ENCODE measurements at places on chromosomes 2 and 18. TPM values are rescaled to one million over a fixed set of nuclear protein-coding genes. Genes with fewer than 3 reads are reported as not detected.

GRCh38 chr2:109209412-109209811 is 80.4 kb downstream of the SH3RF3 start:
- no peak for DNase-seq

DNA sequence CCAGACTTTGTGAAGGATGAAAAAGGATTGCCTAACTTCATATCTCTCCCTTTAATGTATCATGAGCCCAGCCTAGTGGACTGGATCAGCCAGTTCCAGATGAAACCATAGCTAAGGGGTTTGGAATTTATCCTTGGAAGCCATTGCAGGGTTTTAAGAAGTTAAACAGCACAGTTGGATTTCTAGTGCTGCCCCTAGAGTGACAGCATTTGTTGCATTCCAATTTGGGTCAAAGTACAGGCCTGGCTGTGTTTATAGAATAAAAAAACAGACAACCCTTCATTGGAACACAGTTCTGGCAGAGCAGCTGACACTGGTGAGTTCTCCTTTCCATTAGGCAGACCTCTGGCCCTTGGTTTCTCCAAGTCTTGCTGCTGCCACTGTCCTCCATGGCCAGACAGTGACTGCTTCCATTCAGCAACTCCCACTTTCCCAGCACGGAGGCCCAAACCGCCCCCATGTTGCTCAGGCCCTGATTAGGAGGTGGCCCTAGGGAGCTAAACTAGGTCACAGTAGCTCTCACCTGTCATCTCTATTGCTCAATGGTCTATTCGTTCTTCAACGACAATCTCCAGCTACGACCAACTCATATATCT is 8.0 kb downstream of the GPR39 start:
- no peak for DNase-seq

DNA sequence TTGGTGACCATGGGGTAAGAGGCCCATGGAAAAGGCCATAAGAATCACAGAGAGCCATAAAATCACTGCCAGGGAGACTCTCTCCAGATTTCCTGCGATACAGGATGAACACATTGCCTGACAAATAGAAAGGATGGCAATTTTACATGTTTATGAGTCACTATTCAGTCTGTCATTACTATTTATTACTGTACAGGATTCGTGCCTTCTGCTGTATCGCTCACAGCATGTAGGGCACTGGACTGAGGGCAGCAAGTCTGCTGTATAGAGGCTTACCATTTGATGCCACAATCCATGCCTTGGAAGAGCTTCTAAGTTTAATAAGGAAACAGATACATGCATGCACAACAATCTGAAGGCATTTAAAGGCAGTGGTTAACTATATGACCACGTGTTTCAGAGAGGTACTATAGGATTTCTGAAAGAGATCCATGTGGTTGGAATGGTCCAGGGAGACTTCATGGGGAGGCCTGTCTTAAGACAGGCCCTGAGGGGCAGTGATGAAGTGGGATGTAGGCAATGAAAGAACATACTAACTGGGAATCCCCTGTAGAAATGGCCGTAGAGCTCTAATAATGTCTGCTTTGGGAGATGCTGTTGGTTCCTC is 702.4 kb upstream of the RAB6C start:
- DNase-seq = no peak

DNA sequence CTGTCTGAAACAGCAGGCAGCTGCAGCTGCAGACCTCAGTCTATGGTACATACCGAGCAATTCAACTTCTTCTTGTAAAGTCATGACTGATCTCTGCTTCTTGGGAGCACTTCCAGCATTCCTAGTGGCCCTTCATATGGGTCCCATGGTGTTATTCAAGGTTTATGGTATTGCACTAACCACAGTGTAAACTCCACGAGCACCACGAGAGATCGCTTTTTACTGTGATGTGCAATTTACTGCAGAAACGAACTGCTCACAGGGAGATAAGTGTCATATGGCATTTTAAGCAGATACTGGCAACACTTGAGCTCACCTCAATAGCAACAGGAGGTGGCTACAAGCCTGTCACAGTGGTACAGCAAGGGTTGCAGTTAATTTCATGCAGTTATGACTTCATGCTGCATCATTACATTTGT is 38.6 kb upstream of the SH3BP4 start:
- DNase-seq = no peak

GRCh38 chr2:161273038-161273760 is 35.0 kb upstream of the PSMD14 start:
- DNase-seq = no peak

Gene KLHL30
- total RNA-seq = 0.14 TPM
